ENCODE measurements at places on chromosomes 3 and 15.
A peak's percentile ranks its signal among the peaks of the same experiment; 100 is the strongest.

DNA sequence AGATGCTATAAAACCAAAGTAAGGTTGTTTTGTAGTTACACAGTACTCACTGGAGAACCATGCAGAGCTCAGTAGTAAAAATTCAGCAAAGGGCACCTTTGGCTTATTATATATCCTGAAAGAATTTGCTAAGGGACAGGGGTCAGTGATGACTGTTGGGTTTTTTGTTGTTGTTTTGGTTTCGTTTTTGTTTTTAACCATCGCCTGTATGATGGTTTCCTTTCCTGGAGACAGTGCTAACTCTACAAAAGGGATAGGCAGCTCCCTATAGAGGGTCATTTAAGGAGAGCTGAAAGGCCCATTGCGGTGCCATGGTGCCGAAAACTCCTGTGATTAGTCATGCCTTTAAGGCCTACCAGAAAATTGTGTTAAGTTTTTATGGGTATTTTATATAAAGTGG lies 118.2 kb upstream of the GOLIM4 start:
- DNase-seq, result peak; percentile 37

DNA sequence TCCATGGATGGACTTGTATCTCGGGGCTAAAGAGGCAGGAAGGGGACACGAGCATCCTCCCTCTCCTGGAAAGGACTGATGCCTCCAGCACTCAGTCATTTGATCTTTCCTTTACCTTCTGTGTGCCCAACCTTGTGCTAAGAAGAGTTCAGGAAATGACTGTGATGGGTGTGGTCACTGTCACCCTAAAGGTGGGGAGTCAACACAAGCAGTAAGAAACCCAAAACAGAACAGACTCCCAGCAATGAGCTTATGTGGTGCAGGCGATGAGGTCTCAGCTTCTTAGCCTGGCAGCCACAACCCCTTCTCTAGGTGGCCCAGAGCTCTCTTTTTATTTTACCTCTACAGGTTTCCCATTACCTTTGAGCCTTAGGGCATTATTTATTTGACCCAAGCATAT lies 3.8 kb downstream of the MPI start:
- no peak for DNase-seq

DNA sequence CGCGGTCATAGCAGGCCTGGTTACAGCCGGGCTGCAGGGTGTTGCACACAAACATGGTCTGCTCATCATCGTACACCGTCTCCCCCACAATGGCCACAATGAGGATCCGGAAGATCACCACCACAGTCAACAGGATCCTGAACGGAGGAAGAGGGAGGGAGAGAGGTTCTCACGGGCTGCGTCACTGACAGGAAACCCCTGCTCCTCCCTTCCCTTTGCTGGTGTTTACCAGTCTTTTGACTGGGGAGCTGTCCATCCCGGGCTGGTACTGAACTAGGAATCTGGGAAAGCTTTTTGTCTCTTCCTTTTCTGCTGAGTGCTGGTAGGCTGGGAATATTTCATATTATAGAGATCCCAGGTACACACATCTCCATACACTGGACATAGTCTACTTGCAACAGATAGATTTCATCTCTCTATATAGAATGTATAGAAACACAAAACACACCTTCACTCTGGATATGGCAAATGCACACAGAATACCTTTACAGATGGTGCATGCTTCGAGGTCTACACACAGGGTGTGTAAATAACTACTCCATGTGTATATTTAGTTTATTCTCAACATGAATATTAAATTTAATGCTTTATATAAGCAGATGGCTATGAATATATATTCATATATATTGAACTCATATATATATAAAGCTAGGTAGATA lies 1.4 kb downstream of the GJD2 start:
- DNase-seq, result no peak

DNA sequence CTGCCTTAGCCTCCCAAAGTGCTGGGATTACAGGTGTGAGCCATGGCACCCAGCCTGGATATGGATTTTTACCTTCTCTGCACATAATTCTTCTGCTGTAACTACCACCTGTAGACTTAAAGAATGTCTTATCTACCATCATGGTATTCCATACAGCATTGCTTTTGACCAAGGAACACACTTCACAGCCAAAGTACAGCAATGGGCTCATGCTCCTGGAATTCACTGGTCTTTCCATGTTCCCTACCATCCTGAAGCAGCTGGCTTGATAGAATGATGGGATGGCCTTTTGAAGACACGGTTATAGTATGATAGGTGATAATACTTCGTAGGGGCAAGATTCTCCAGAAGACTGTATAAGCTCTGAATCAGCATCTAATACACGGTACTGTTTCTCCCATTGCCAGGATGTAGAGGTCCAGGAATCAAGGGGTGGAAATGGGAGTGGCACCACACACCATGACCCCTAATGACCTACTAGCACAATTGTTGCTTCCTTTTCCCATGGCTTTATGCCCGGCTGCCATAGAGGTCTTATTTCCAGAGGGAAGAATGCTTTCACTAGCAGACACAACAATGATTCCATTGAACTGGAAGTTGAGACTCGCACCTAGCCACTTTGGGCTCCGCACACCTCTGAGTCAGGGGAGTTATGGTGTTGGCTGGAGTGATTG lies 60.9 kb upstream of the CDV3 start:
- no peak for DNase-seq

GRCh38 chr3:6680119-6680806 lies 180.7 kb upstream of the GRM7 start:
- DNase-seq, result peak; percentile 53

- DNase-seq, result no peak
These were observed 279.8 kb downstream of the RORA start for GRCh38 chr15:60949039-60949977.

DNA sequence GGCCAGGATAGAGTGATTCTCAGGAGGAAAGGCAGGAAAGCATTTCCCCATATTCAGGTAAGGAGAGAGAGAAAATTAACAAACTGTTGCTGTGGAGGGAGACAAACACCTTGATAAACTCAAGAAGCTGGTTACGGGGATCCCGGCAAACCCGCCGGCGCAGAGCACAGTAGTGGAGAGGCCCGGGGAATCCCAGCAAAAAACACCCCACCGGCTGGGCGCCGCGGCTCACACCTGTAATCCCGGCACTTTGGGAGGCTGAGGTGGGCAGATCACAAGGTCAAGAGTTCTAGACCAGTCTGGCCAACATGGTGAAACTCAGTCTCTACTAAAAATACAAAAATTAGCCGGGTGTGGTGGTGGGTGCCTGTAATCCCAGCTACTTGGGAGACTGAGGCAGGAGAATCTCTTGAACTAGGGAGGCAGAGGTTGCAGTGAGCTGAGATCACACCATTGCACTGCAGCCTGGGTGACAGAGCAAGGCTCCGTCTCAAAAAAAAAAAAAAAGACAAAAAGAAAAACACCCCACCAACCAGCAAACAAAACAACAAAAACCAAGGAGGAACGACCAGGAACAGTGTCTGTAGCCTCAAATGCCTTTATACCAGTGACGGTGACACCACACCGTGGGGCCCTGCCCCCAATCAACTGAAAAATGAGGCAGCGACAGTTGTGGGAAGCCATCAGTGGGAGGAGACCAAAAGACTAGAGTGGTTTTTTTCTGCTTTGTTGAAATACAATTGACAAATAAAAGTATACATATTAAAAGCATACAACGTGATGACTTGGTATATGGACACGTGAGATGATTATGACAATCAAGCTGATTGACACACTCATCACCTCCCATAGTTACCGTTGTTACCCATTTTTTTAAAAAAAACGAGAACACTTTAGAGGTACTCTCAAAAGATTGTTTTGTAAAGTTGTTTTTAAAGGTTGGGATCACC lies 40.2 kb upstream of the IDH2 start:
- no peak for DNase-seq

DNA sequence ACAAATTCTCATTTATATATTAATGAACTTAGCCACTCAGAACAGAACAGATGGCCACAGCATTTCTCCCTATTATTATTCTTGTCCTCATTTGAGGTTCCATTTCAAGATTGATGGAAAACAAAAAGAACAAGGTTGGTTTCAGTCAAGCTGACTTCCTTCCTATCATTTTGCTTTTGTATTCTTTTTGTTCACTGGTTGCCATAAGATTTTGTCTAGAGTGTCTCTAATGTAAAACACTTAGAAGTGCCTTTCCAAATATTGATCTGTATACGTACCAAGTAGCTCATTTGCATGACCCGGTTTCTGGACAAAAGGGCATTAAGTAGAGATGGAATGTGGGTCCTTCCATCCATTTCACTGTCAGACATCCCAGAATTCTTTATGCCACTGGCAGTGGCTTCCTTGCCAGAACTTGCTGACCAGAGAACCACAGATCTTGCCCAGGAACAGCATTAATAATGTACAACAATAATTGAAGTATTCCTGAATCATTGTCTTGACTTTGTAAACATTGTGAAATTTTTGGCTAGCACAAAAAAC lies 63.8 kb downstream of the PEX5L start:
- no peak for DNase-seq

DNA sequence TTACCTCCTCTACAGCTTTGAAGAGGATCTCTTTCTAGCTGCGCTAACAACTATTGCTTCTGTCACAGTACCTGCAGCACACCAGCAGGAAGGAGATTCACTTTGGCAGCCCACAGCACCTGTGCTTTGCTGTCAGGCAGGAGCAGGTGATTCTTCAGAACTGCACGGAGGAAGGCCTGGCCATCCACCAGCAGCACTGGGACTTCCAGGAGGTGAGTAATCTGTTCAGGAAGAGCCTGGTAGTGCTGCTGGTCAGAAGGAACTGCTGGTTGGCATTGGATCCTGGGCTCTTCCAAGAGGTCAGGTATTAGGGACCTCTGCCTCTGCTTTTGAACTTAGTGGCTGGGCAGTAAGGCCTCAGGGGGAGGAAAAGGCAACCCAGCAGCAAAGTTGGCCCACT lies 42.2 kb downstream of the DPH3 start:
- DNase-seq, result no peak

GRCh38 chr3:100972867-100973266 lies 20.4 kb downstream of the ABI3BP start:
- DNase-seq, result no peak

GRCh38 chr15:74243431-74243830 lies 7.3 kb downstream of the CCDC33 start:
- DNase-seq, result no peak

DNA sequence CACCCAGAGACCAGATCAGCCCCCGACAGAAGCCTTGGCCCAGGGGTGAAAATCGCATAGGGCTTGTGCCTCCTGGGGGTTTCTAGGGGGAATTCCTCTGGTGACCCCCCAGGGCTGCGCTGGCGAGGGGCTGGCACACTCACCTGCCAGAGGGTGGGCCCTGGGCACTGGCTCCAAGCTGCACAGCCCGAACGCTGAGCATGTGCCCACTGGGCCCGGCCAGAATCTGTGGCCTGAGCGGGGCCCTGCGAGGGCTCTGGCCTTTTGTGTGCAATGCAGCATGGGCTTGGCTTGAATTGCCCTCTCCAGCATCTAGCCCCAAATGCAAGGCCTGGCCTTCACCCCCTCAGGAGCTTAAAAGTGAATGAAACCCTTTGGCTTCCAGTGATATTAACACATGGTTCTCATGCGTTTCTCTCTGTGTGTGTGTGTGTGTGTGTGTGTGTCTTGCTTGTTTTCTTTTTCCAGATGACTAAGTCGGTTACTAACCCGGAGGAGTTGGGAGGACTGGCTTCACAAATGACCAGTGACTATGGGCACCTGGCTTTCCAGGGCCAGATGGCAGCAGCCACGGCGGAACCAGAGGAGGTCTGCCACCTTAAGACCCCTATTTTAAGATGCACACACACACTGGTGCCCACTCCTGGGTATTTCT lies 259.1 kb upstream of the TPM1 start:
- no peak for DNase-seq

GRCh38 chr15:56699743-56700142 lies 33.6 kb downstream of the ZNF280D start:
- DNase-seq, result peak; percentile 9

DNA sequence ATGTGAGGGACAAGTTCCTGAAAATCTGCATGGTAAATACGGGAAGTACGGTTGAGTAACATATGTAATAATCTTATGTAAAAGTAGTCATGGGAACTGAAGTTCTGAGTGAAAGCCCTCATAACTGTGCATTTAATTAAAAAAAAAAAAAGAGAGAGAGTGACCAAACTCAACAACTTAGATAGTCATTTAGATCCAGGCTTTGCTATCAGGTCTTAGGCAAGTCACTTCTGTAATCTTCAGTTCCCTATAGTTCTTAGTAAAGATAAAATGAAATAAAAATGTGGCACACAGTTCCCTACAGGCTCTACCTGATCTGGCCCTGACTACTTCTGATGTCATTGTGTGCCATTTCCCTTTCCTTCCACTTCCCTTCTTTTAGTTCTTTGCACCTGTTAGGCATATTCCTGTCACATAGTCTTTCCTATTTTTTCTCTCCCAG lies 15.0 kb downstream of the RNF111 start:
- no peak for DNase-seq

DNA sequence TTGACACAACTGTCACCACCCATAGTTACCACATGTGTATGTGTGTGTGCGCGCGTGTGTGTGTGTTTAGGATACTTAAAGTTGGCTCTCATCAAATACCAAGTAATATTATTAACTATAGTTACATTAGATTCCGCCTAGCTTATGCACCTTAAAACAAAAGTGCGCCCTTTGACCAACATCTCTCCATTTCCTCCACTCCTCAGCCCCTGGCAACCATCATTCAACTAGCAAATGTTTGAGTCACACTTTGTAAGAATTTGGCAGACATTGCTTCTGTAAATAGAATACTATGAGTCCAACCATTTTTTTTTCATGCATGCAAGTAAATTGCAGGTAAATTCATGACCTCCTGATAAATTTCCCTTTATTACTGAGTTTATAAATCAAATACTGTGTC lies 169.3 kb downstream of the GBE1 start:
- DNase-seq, result no peak

DNA sequence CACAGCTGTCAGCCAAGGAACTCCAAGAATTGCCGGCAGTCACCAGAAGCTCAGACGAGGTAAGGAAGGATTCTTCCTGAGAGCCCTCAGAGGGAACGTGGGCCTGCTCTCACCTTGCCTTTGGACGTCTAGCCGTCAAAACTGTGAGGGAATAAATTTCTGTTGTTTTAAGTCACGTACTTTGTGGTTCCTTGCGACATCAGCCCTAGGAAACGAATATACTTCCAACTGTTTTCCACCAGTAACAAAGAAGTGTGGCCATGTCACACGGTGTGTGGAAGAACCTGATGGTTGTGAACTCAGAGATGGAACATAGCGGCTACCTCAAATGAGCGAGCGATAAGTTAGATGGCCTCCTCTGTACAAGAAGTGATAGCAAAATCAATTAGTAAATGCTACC lies 41.0 kb upstream of the B3GNT5 start:
- no peak for DNase-seq

- no peak for DNase-seq
These were observed 408.9 kb downstream of the GAP43 start for GRCh38 chr3:116032176-116032575.
